Fibroblast of mammary gland (primary cell): ENCODE measurements at places on chromosomes 11 and 22.

- no peak for DNase-seq
These were observed 71.9 kb downstream of the MICAL2 start for GRCh38 chr11:12182302-12182675.

- DNase-seq, result no peak
These were observed 4.1 kb upstream of the MUC6 start for GRCh38 chr11:1040428-1041148.

- peak; percentile 69 for DNase-seq
These were observed 66.8 kb downstream of the LARGE1 start for GRCh38 chr22:33853200-33854097.

- DNase-seq, result no peak
These were observed 391.6 kb downstream of the BRD1 start for GRCh38 chr22:49436056-49436455.

- no peak for DNase-seq
These were observed 52.0 kb upstream of the SPATA19 start for GRCh38 chr11:133897331-133897650.

GRCh38 chr11:129210831-129211181 lies 18.7 kb upstream of the ARHGAP32 start:
- DNase-seq, result no peak

- DNase-seq, result no peak
These were observed 9.1 kb upstream of the RANBP1 start for GRCh38 chr22:20106849-20107237.
